Stimulated activated CD4-positive, alpha-beta T cell treated with anti-CD3 and anti-CD28 coated beads, Interleukin-15, amount 100 ng/mL, for 1 hour (primary cell): ENCODE measurements at places on chromosomes 4 and X.

DNA sequence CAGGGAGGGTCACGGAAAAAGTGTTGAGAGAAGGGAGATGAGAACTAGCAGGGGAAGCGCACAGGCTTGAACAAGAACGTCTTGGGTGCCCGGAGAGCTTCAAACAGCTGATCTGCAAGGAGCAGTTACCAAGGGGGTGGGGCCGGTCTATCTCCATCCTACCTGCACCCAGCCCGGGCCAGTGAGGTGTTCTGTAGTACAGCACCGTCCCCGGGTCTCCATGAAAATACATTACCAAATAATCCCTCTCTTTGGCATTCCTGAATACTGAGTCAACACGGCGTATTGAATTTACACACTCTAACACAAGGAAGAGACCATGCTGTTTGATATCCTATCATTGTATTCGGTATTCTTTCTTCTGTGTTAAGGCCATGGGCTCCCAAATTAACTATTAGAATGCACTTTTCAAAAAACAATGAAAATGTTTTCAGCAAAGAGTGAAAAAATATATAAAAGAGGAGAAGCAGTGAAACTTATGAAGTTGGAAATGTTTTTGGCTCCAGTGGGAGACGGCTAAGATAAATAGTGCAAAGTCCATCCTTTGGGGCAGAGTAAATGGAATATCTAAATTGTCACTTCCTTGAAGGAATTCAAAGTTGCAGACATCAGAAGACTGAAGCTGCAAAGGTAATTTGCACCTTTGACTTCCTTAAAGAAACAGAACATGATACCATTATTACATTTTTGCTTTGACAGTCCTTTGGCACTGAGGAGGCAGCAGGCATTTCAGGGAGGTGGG, 90.3 kb downstream of the DHRSX start:
- no peak for DNase-seq

DNA sequence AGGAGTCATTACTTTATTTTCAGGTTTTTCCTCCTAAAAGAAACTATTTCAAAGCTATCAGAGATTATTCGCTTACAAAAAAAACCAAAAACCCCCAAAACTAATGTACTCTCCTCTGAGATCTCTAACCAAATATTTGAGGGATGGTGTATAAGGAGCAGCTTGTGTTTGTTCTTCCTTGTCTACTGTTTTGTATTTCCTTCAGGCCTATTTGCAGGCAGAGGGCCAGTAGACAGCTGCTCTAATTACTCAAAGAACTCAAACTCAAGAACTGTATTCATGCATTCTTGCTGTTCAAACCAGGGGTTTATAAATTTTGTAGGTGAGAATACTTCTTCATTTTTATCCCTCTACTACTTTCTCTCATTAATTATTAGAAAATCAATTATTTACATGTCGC, 51.3 kb downstream of the SH3RF1 start:
- no peak for DNase-seq

GRCh38 chr4:36665985-36666527, 384.6 kb downstream of the DTHD1 start:
- no peak for DNase-seq

GRCh38 chr4:105022811-105023667, 123.6 kb upstream of the TET2 start:
- DNase-seq: no peak

DNA sequence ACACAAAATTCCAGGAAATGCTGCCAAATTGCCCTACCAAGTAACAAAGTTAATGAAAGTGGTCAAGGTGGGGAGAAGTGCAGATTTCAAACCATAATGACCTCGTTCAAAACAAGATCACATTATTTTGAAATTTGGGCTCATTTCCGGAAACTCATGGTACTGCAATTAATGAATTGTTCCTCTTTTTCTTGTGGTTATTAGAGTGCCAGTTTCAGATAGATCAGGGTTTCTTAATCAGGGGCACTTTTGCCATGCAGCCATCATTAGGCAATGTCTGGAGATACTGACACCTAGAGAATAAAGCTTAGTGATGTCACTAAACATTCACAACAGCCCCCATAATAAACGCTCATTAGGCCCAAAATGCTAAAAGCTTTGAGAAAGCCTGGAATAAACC, 381.5 kb upstream of the GALNT7 start:
- no peak for DNase-seq

DNA sequence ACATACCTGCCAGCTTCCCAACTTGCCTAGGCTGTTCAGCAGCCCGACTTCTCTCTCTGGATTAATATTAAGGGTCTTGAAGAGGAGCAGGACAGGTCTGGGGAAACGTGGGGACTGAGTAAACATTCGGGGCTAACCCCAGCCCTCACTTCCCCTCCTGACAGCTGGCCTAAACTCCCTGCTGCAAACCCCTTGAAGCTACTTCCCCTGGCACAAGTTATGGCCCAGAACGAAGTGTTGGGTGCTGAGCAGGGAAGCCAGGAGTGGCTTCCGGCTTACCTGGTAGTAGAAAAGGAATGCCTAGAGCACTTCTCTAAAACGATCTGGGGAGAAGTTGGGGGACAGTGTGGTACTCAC, 200.0 kb downstream of the BCOR start:
- DNase-seq: no peak

- DNase-seq: no peak
Measured at GRCh38 chr4:55637272-55637820, 1.2 kb upstream of the NMU start.

- DNase-seq: no peak
Measured at GRCh38 chrX:44723426-44723825, 120.4 kb upstream of the DUSP21 start.

DNA sequence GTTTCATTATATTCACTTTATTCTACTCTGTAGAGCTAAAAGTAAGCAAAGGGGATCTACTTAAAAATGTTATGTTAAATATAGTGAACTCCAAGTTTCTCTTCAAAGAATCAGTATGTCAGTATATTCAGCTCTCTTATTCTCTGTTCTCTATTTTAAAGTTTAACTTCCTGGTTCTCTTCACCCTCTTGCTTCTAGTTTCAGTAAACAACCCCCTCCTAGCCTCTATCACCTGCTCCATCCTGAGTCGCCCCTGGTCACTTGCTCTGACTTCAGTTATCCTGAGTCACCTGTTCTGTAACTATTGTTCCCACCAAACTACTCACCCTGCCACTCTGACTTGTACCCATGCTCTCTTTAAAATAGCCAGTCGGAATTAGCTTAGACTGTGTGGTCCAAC, 180.9 kb upstream of the AADAT start:
- no peak for DNase-seq
